H1 (cell line): ENCODE measurements at places on chromosomes 16 and 17. TPM values are rescaled to one million over a fixed set of nuclear protein-coding genes. Genes with fewer than 3 reads are reported as not detected.

GRCh38 chr17:64531955-64532371, 25.2 kb downstream of the CEP95 start:
- H3K4me3 ChIP-seq: no peak overlapping the region
- no peak overlapping the region for H3K27ac ChIP-seq
- no peaks in the 10 kb centered on the region for H3K27me3 ChIP-seq

SLC38A8 gene
- total RNA-seq: not detected in 2 replicates

GRCh38 chr17:50546701-50547034, 306 bp upstream of the SPATA20 start:
- no peak overlapping the region for H3K27ac ChIP-seq
- no peak for DNase-seq
- H3K27me3 ChIP-seq: no peaks in the 10 kb centered on the region
- no peaks in the 10 kb centered on the region for H3K36me3 ChIP-seq
- H3K4me1 ChIP-seq: peaks cover 12% of the 10 kb centered on the region

TBC1D26 gene
- total RNA-seq: 0.71 and 0.84 TPM in 2 replicates

PITPNM3 gene
- 1.7 and 2.1 TPM in 2 replicates for total RNA-seq

DNA sequence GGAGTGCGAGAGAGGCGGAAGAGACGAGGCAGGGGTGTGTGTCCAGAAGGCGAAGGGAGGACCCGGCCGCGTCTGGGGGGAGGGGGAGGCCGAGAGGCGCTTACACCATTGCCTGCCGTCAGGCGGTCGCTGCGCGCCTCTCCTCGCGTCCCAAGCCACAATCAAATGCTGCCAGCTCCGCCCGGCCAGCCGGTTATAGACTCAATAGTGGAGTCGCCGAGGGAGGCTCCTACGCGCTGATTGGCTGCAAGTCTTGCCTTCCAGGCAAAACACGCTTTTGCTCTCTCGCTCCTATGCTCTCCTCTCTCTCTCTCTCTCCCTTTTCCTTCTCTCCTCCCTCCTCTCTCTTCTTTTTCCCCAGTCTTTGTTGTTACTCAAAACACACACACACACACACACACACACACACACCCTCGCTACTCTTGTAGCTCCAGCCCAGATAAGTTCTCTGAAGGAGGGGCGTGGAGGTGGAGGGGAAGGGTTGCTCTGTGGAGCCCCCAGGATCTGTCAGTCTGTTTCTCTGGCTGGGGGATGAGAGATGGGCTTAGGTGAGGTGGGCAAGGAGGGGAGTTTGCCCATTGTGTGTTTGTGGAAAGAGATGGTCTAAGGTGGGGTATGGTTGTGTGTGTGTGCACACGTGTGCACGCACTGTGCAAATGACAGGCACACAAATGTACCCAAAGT, at the start of gene DLX3:
TSS of gene DLX3 (minus strand) at position 170 of the 684 bp plus-strand sequence. CDS start 226 bp downstream, outside the sequence.
- peaks cover 35% of the 10 kb centered on the region for H3K4me1 ChIP-seq
- peak; percentile 65 for DNase-seq
- H3K27ac ChIP-seq: no peak within 1 kb of the TSS
- peaks cover 80% of the 10 kb centered on the region for H3K27me3 ChIP-seq
- peak within 1 kb of the TSS; percentile 63 for H3K4me3 ChIP-seq

DNA sequence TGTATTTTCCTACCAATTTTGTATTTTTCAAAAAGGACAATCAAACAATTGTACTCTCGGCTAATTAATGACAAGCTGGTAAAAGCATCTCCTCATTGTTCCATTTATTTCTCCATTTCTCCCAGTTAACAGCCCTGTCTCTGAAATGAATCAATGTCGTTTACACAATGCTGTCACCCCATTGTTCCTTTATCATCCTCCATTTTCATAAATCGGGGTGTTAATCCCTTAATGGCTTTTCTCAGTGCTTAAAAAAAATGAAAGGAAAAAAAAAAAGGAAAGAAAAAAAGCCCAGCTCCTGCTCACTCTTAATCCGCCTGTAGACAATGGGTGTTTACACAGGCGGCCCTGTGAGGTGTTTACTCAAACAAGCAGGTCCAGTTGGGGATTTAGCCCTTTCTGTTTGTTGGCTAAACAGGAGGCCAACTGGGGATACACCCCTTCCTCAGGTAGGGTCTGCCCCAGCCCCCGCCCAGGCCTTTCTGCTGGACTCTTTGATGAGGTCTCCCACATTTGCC, 86.8 kb upstream of the SALL1 start:
- DNase-seq: no peak
- H3K36me3 ChIP-seq: no peaks in the 10 kb centered on the region
- H3K27me3 ChIP-seq: no peaks in the 10 kb centered on the region
- H3K4me3 ChIP-seq: no peak overlapping the region

GRCh38 chr17:13114601-13115031, 96.8 kb upstream of the ELAC2 start:
- no peak overlapping the region for H3K27ac ChIP-seq

DNA sequence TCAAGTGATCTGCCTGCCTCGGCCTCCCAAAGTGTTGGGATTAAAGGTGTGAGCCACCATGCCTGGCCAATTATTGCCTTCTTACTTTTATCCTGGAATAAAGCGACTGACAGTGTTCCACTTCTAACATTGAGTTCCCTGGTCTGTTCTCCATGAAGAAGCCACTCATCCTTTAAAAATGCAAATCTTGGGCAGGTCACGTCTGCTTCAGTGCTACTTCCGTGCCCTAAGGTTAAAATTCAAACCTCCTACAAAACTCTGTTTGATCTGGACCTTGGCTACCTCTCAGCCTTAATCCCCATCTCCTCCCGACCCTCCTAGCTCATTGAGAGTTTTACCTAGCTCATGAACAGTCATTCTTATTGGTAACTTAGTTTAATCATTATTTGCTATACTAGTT, 9.6 kb upstream of the SHISA9 start:
- H3K4me1 ChIP-seq: no peaks in the 10 kb centered on the region
- no peak overlapping the region for H3K27ac ChIP-seq
- no peaks in the 10 kb centered on the region for H3K36me3 ChIP-seq
- H3K4me3 ChIP-seq: no peak overlapping the region
- no peak for DNase-seq

DNA sequence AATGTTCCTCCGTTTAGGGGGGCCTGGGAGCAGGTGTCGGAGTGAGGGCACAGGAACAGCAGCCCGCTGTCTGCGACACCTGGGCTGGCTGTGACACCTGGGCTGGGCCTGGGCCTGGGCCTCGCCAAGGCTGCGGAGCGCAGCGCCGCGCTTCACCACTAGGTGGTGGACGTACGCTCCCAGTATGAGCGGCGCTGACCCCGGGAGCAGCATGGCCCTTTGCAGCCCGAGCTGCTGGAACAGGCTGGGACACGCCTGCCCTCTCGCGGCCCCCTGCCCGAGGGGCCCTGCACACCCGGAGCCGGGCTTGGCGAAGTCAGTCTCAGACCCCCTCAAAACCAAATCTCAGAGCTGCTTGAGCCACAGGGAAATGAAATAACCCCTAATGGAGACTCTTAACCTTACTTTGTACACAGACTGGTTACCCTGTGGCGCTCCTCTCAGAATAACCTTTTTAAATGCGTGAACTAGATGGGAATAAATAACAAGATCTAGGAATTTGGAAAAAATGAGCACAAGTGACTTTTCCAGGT, 38.6 kb upstream of the FA2H start:
- peaks cover 19% of the 10 kb centered on the region; the same call in 1 of the 2 replicates for H3K27me3 ChIP-seq
- no peak overlapping the region for H3K4me3 ChIP-seq
- H3K4me1 ChIP-seq: no peaks in the 10 kb centered on the region; the same call in 1 of the 2 replicates
- peak; percentile 86 for DNase-seq

- H3K27me3 ChIP-seq: no peaks in the 10 kb centered on the region
- H3K36me3 ChIP-seq: peaks cover 4% of the 10 kb centered on the region; the same call in 1 of the 2 replicates
- H3K27ac ChIP-seq: no peak overlapping the region
- H3K4me1 ChIP-seq: peaks cover 14% of the 10 kb centered on the region
These were observed 3.3 kb downstream of the ZNF319 start for GRCh38 chr16:57997176-57997527.

GRCh38 chr16:67736858-67737257, 17.7 kb upstream of the GFOD2 start:
- H3K4me3 ChIP-seq: no peak overlapping the region
- no peaks in the 10 kb centered on the region for H3K36me3 ChIP-seq
- H3K27ac ChIP-seq: no peak overlapping the region

KRTAP9-8 gene
- not detected in 2 replicates for total RNA-seq

PRSS36 gene
- 1.3 TPM in 2 replicates for total RNA-seq

- H3K4me1 ChIP-seq: no peaks in the 10 kb centered on the region
- DNase-seq: no peak
- no peak overlapping the region for H3K27ac ChIP-seq
- H3K4me3 ChIP-seq: no peak overlapping the region
These were observed 9.5 kb downstream of the HOXB4 start for GRCh38 chr17:48568499-48569239.

EPX gene
- not detected in 2 replicates for total RNA-seq

GTF3C1 gene
- 125 and 126 TPM in 2 replicates for total RNA-seq

GRCh38 chr17:76145231-76146052, 4.4 kb upstream of the FOXJ1 start:
- no peak overlapping the region for H3K27ac ChIP-seq
- H3K4me3 ChIP-seq: no peak overlapping the region
- peaks cover 17% of the 10 kb centered on the region for H3K4me1 ChIP-seq
- H3K36me3 ChIP-seq: no peaks in the 10 kb centered on the region

TLCD1 gene
- 40.7 and 45.3 TPM in 2 replicates for total RNA-seq

DNA sequence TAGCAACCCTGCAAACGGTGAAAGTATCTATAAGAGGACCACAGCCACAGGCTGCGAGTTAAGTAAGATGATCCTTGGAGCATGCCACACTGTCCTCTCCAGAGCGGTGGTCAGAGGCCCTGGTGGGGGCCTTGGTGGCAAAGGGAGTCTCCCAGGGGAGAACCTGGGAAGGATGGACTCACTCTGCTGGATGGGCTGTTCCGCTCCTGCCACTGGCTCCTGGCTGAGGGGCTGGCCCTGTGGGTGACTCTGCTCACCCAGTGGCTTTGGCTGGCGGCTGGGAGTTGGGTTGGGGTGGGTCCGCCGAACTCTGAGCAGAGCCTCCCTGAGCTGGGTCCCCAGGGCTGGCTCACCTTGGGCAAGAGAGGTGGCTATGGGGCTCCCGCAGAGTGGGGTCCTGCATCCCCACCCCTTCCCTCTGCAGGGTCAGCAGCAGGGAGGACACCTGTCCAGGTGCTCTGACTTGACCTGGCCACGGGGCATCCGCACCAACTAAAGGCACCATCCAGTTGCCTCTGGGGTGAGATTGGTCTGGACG, 7.3 kb downstream of the CDK5R1 start:
- H3K4me1 ChIP-seq: peaks cover 15% of the 10 kb centered on the region
- no peak for DNase-seq
- H3K27ac ChIP-seq: no peak overlapping the region
- peaks cover 6% of the 10 kb centered on the region; the same call in 1 of the 2 replicates for H3K36me3 ChIP-seq

- H3K36me3 ChIP-seq: no peaks in the 10 kb centered on the region
- no peaks in the 10 kb centered on the region for H3K4me1 ChIP-seq
- H3K27ac ChIP-seq: no peak overlapping the region
- no peak for DNase-seq
These were observed 10.8 kb downstream of the MAP2K3 start for GRCh38 chr17:21295036-21295952.

ADAT1 gene
- 44.7 and 47.4 TPM in 2 replicates for total RNA-seq

DNA sequence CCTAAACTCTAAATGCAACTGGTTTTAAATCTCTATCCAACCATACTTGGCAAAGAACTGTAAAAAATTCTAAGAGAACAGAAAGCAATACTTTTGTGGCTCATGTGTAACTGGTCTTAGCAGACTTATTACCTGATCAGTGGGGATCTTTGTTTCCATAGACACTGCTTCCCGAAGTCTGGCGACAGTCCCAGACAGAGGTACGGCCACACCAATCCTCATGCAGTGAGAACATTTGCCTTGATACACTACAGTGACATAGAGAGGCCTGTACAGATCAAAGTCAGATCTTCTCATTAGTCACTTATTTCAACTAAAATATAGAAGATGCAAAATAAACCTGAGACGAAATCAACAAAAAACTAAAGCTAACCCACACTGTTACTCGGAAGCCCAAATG, 43.9 kb downstream of the USP31 start:
- H3K36me3 ChIP-seq: peaks cover 4% of the 10 kb centered on the region; the same call in 1 of the 2 replicates
- no peak for DNase-seq
- no peak overlapping the region for H3K4me3 ChIP-seq

DNA sequence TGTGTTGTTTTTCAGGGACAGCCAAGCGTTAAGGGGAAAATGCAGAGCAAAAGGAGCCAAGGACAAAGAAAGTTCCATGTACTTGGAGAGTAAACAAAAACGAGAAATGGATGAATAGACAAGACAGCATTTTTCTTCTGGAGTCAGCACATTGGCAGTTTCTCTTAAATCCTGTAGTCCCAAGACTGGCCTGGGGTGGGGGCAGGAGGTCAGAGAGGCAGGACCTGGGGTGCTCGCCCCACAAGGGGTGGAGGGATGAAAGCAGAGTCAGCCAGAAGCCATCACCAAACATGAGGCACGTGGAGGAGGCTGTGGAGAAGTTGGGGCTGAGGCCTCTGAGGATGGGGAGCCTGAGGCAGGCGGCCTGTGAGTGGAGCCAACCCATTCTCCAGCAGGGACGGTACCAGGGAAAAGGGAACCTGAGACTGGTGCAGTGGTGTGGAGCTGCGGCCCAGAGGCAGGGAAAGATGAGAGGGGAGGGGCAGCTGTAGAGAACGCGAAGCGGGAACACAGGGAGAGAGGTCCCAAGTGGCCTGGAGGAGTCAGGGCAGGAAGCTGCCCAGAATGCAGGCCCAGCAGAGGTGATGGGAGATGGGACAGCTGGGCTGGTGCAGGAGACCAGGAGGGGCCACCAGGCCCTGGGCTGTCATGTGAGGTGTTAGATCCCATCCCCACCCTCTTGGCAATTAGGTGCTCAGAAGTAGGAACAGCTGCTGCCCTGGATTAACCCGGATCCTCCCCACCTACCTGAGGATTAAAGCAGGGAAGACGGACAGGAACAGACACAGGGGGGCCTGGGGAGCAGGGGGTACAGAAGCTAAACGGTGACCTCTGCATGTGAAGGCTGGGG, 3.3 kb downstream of the TLCD3B start:
- DNase-seq: no peak
- peaks cover 7% of the 10 kb centered on the region; the same call in 1 of the 2 replicates for H3K36me3 ChIP-seq
- H3K27me3 ChIP-seq: peaks cover 2% of the 10 kb centered on the region; the same call in 1 of the 2 replicates
- H3K27ac ChIP-seq: no peak overlapping the region
- H3K4me1 ChIP-seq: peaks cover 23% of the 10 kb centered on the region

- peaks cover 13% of the 10 kb centered on the region for H3K4me1 ChIP-seq
- no peak for DNase-seq
- H3K27me3 ChIP-seq: no peaks in the 10 kb centered on the region; the same call in 1 of the 2 replicates
These were observed 5.3 kb downstream of the DUSP14 start for GRCh38 chr17:37494971-37495370.

ST6GALNAC1 gene
- not detected in 2 replicates for total RNA-seq

GRCh38 chr17:49191409-49191916, 18.9 kb downstream of the GNGT2 start:
- H3K36me3 ChIP-seq: no peaks in the 10 kb centered on the region
- peak overlapping the region; percentile 82; the same call in 1 of the 2 replicates for H3K27ac ChIP-seq
- H3K27me3 ChIP-seq: no peaks in the 10 kb centered on the region
- 0 out of 2 replicates have a peak, but pooled peaks cover 2% of the 10 kb centered on the region for H3K4me1 ChIP-seq

- no peaks in the 10 kb centered on the region for H3K4me1 ChIP-seq
- H3K27ac ChIP-seq: no peak overlapping the region
- no peak for DNase-seq
- H3K27me3 ChIP-seq: no peaks in the 10 kb centered on the region; the same call in 1 of the 2 replicates
- H3K36me3 ChIP-seq: no peaks in the 10 kb centered on the region
- no peak overlapping the region for H3K4me3 ChIP-seq
These were observed 279.2 kb upstream of the RPL38 start for GRCh38 chr17:73924114-73924908.
